ENCODE measurements at places on chromosomes 2 and 18. TPM values are rescaled to one million over a fixed set of nuclear protein-coding genes. Genes with fewer than 3 reads are reported as not detected.

The RIT2 gene
- total RNA-seq: 0.37 TPM

The HRH4 gene
- total RNA-seq: not detected

The C2orf66 gene
- not detected for total RNA-seq

The LYG1 gene
- total RNA-seq: 0.96 TPM

DNA sequence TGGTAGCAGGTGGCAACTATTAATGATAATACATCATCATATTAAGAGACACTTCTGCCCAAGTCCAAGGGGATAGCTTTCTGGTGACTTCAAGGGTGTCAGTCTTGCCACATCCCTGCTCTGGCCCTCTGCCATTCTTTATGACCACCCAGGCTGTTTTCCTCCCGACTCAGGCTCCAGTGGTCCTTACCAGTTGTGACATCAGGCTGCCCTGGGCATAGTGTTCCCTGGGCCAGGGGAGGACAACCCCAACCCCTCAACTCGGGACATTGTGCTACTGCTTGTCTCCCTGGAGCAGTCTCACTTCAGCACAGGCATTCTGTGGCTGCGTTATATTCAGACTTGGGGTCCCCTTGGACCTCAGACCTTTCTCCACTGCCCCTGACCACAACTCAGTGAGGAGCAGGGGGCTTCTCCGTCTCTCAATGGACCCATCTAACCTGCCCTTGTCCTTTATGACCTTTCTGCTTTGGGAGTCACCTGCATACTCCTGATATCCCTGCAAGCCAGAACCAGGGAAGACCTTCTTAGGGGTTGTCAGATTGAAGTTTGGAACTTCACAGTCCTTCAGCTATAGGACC is 12.8 kb downstream of the DNAJB2 start:
- no peak for DNase-seq

- DNase-seq: no peak
Observed at GRCh38 chr2:187224989-187225388, 223.1 kb downstream of the CALCRL start.

DNA sequence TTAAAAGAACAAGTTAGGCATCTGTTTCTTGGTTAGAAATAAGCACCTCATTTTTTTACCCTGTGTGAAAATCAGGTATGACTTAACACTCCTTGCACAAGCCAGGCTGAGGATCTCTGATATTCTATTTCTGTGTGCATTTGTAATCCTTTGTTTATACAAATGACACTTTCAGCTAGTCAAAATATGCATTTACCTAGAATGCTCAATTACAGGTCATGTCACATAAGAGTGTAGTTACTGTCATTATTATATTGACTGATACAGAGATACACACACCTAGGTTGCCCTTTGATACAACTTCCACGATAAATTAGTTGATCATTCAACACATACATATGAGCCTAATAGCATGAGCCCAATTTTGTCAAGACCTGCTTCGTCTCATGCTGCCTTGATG is 144.3 kb downstream of the CHST9 start:
- DNase-seq: no peak

DNA sequence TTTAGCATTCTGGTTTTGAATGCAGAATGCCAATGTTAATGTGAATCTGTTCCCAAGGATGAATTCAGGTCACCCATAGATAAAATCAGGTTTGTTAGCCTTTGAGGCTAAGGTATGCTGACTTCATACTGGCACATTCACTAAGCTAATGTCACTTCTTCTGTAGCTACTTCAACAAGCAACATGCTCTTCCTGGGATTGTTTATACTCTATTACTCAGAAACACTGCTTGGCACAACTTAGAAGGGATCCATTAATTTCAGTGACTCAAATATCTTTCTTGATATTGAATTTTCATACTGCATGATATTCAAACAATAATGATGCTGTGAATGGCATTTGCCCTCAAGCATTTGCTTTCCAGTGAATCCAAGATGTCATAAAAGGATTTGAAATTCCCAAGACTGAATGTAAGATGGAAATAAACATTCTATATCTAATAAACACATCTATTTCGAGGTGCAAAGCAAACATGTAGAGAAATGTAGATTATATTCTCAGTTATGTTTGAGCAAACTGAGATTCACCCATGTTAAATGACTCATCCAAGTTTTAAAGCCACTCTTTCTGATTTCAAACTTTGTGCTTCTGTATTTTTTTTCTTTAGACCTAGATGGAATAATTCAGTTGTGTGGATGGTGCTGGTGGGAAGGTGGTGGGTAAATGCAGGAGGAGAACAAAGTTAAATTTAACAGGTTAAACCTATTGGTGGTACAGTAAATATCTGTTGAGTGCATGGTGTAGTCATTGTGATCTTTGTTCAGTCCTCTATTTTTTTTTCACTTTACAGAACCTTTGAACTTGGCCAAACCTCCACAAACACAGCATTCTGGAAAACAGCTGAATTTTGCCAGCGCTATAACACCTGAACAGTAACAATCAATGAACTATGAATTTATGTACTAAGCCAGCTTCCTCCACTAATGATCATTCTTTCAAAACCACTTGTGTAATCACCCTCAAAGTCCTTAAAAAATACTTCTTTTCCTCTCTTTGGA is 162.1 kb upstream of the XIRP2 start:
- DNase-seq: no peak

GRCh38 chr2:101796825-101797600 is 99.5 kb downstream of the MAP4K4 start:
- DNase-seq: no peak

GRCh38 chr18:40109252-40110049 is 1845.6 kb upstream of the PIK3C3 start:
- no peak for DNase-seq

Measured in M059J (cell line).